ENCODE measurements at places on chromosomes 6 and 20.

DNA sequence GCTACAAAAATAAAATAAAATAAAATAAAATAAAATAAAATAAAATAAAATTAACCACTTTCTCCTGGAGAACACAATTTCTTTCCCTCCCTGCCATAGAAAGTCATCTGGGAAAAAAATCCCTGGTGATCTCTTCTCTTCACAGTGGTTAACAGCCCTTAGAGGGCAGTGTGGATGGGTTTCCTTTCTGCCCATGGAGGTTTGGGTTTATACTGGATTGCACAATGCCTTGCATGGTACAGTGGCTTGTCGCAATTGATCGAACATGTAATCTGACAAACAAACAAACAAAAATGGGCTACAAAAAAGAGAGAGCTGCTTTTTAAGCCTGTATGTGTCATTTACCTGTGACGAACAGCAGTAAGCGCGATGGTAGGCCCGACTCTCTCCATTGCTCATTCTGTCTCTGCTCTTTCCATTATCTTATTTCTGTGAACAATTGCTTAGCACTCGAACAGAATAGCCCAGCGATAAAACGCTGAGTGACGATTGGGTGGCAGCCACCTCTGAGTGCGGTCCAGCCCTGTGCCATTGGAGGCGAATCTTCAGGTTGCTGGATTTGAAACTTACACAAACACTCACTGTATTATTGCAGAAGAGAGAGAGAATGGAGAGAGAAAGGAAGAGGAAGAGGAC lies 166.1 kb downstream of the CD83 start:
- no peak for DNase-seq
- H3K27me3 ChIP-seq, result peaks cover 9% of the 10 kb centered on the region
- H3K4me1 ChIP-seq, result peaks cover 38% of the 10 kb centered on the region
- no peak overlapping the region for H3K4me3 ChIP-seq

GRCh38 chr6:17988422-17988944 lies 1.0 kb upstream of the KIF13A start:
- H3K4me1 ChIP-seq, result peaks cover 34% of the 10 kb centered on the region
- peaks cover 2% of the 10 kb centered on the region for H3K36me3 ChIP-seq
- peak overlapping the region; percentile 98 for H3K27ac ChIP-seq
- H3K4me3 ChIP-seq, result peak overlapping the region; percentile 96

GRCh38 chr6:166397849-166398248 lies 15.1 kb upstream of the MPC1 start:
- no peak overlapping the region for H3K27ac ChIP-seq
- no peaks in the 10 kb centered on the region for H3K36me3 ChIP-seq
- H3K4me3 ChIP-seq, result no peak overlapping the region
- H3K27me3 ChIP-seq, result peaks cover 19% of the 10 kb centered on the region
- H3K4me1 ChIP-seq, result peaks cover 5% of the 10 kb centered on the region

- no peak overlapping the region for H3K4me3 ChIP-seq
- H3K27ac ChIP-seq, result no peak overlapping the region
- no peaks in the 10 kb centered on the region for H3K36me3 ChIP-seq
- H3K27me3 ChIP-seq, result peaks cover 26% of the 10 kb centered on the region
Measured at GRCh38 chr6:437037-437392, 45.5 kb downstream of the IRF4 start.

- no peaks in the 10 kb centered on the region for H3K36me3 ChIP-seq
- no peaks in the 10 kb centered on the region for H3K27me3 ChIP-seq
- no peak for DNase-seq
- H3K4me3 ChIP-seq, result no peak overlapping the region
Measured at GRCh38 chr6:39653612-39654011, 71.6 kb downstream of the KIF6 start.

- no peaks in the 10 kb centered on the region for H3K36me3 ChIP-seq
- no peak for DNase-seq
- peaks cover 2% of the 10 kb centered on the region for H3K27me3 ChIP-seq
- H3K4me3 ChIP-seq, result no peak overlapping the region
Measured at GRCh38 chr20:7856756-7857155, 83.5 kb downstream of the HAO1 start.

DNA sequence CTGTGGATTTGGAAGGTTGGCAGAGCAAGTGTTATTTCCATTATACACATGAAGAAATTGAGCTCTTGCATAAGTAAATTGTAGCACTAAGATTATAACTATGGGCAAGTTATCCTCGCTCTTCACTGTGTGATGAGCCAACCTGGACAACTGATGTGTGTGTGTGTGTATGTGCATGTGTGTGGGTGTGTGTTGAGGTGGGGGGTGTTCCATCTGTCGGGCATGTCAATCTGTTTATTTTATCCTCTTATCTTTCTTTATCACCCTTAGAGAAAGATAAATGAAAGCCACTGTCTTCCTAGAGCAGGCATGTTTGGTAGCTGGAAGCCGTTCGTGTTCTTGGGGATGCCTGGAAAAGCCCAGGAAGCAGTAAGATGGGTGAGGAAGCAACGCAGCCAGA lies 3.0 kb upstream of the DSP start:
- no peak overlapping the region for H3K4me3 ChIP-seq
- peaks cover 37% of the 10 kb centered on the region for H3K4me1 ChIP-seq
- peak overlapping the region; percentile 90 for H3K27ac ChIP-seq
- no peak for DNase-seq
- no peaks in the 10 kb centered on the region for H3K36me3 ChIP-seq

DNA sequence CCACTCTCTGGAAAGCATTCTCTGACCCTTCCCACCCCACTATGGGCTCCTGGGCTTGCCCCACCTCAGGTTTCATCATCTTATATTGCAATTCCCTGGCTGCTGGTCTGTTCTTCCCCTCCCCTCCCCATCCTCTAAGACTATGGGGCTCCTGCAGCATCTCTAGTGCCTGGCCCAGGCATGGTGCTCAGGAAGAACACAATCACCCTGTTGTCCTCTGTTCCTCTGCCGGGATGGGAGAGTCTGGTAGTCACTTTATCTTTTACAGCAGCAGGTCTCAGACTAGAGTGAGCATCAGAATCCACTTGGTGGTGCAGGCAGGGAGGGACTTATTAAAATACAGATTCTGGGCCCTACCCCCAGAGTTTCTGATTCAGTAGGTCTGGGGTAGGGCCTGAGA lies 5.0 kb upstream of the LPIN3 start:
- no peak for DNase-seq
- H3K36me3 ChIP-seq, result no peaks in the 10 kb centered on the region
- peaks cover 4% of the 10 kb centered on the region for H3K4me1 ChIP-seq
- H3K27ac ChIP-seq, result no peak overlapping the region
- no peaks in the 10 kb centered on the region for H3K27me3 ChIP-seq

DNA sequence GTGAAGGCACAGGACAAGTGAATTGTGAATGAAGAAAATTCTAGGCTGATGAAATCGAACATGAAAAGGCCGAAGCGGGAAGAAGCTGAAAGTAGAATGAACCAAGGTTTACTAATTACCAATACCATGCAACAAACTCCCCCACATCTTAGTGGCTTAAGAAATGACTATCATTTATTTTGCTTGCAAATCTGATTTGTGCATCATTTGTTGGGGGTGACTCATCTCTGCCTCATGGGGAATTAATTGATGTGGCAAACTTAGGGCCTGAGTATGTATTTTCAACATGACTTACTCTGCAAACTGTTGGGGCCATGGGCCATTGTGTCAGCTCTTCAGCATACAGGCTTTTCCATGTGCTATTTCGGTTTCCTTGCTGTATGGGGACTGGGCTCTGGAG lies 26.8 kb downstream of the PPP1R14C start:
- H3K36me3 ChIP-seq, result no peaks in the 10 kb centered on the region
- H3K4me3 ChIP-seq, result no peak overlapping the region
- H3K27me3 ChIP-seq, result no peaks in the 10 kb centered on the region
- no peak overlapping the region for H3K27ac ChIP-seq
- DNase-seq, result no peak

DNA sequence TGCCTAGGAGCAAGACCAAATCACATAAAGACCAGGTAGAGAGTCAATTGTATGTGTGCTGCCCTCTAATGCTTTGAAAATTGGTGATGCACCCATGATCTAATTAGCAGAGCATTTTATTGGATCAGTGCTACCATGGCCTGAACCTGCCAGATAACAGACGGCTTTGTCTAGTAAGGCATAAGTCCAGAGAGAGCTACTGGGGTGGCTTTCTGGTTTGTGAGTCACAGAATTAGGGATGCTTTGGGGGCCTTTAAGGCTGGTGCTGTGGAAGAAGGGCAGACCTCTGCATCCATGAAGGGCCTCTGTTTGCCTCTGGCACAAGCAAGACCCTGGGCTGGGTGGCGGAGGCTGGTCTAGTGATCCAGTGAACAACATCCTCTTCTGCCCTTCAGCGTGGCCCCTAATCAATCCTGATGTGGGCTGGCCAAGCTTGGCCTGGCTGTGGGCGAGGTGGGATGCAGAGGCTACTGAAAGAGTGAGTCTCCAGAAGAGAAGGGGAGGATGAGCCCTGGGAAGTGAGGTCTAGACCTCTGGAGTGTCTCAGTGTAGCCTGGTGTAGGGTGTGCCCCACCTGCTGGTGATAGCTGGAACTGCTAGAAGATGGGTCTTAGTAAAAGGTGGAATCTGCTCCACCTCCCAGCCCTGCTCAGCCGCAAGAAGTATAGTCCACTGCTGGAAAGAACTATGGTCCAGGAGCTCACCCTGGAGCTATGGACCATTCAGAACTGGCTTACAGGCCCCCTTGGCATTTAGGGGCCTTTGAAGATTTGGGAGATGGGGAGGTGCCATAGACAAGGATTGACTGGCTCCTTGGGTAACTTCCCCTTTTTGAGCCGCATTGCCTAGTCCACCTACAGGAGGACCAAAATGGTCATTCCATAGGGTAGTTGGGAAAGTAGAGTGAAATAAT lies 36.7 kb upstream of the AAR2 start:
- no peak overlapping the region for H3K27ac ChIP-seq
- H3K4me1 ChIP-seq, result peaks cover 1% of the 10 kb centered on the region
- peaks cover 11% of the 10 kb centered on the region for H3K36me3 ChIP-seq
- H3K27me3 ChIP-seq, result no peaks in the 10 kb centered on the region
- DNase-seq, result peak; percentile 54

- no peak overlapping the region for H3K4me3 ChIP-seq
- H3K36me3 ChIP-seq, result no peaks in the 10 kb centered on the region
- peaks cover 15% of the 10 kb centered on the region for H3K27me3 ChIP-seq
- DNase-seq, result peak; percentile 39
- peak overlapping the region; percentile 78 for H3K27ac ChIP-seq
Measured at GRCh38 chr20:56955680-56956079, 310.8 kb downstream of the BMP7 start.

GRCh38 chr20:48721324-48722001 lies 106.3 kb downstream of the PREX1 start:
- H3K27me3 ChIP-seq, result peaks cover 4% of the 10 kb centered on the region
- no peak for DNase-seq
- H3K4me3 ChIP-seq, result no peak overlapping the region
- no peaks in the 10 kb centered on the region for H3K36me3 ChIP-seq

DNA sequence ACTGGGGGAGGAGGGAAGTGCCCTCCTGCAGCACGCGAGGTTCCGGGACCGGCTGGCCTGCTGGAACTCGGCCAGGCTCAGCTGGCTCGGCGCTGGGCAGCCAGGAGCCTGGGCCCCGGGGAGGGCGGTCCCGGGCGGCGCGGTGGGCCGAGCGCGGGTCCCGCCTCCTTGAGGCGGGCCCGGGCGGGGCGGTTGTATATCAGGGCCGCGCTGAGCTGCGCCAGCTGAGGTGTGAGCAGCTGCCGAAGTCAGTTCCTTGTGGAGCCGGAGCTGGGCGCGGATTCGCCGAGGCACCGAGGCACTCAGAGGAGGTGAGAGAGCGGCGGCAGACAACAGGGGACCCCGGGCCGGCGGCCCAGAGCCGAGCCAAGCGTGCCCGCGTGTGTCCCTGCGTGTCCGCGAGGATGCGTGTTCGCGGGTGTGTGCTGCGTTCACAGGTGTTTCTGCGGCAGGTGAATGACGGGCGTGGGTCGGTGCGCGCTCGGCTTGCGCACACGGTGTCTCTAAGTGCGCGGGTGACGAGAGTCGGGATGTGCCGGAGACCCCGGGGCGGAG lies at the start of gene CDKN1A:
TSS of gene CDKN1A (plus strand) at position 227 of the 555 bp plus-strand sequence. CDS start 5,388 bp downstream, outside the sequence.
- peak within 1 kb of the TSS; percentile 89 for H3K4me3 ChIP-seq
- DNase-seq, result peak; percentile 77
- H3K36me3 ChIP-seq, result no peaks in the 10 kb centered on the region
- peak within 1 kb of the TSS; percentile 94 for H3K27ac ChIP-seq

DNA sequence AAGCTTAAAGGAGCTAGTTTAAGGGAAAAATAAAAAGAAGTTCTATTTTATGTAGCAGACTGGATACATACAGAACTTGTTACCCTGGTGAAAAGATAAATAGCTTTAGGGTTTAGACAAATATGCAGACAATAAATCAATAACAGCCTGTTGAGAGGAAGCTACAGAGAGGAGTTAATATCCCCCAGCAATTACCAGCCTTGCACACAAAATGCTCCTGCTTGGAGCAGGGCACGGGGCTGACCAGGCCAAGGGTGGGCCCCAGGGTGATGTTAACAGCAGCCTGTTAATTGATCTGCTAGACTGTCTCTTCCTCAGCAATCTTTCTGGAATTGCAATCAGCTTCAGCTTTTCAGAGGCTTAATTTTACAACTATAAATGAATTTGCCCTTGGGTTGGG lies 125.1 kb upstream of the SOX4 start:
- no peak for DNase-seq
- H3K4me3 ChIP-seq, result no peak overlapping the region
- H3K4me1 ChIP-seq, result peaks cover 15% of the 10 kb centered on the region
- H3K27ac ChIP-seq, result peak overlapping the region; percentile 28
- H3K27me3 ChIP-seq, result no peaks in the 10 kb centered on the region

GRCh38 chr6:1039191-1039590 lies 272.7 kb upstream of the FOXQ1 start:
- no peak for DNase-seq
- no peak overlapping the region for H3K4me3 ChIP-seq
- H3K27ac ChIP-seq, result no peak overlapping the region

DNA sequence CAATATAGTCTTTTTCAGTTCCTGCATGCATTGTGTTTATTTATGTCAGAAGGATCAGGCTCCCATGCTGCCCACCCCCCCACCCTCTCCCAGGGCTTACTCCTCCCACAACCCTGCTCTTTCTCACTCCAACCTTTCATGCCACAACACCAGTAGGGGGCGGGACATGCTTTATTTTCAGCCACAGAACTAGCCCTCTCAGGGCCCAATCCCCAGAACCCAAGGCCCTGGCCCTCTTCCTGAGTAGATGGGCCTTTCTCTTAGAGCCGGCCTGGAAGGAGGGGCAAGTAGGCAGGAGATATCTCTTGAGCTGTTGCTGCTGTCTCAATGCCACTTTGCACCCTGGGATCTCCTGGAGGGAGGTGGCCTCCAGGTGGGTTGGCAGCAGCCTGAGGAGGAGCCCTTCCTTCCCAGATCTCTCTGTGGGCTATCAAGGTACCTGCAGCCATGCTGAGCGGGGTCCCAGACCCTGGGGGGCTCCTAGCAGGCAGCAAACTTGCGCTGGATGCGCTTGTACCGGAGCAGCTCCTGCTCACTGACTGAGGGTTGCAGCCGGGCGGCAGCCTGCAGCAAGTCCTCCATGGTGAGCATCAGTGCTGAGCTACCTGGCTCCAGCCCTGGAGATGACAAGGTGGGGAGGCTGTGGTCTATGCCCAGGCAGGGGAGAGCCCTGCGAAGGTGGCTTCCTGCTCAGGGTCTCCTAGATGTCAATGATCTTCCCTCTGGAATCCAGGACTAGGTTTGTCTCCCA lies 3.5 kb downstream of the GNMT start:
- H3K4me1 ChIP-seq, result peaks cover 13% of the 10 kb centered on the region
- no peak for DNase-seq
- H3K27ac ChIP-seq, result no peak overlapping the region
- peaks cover 29% of the 10 kb centered on the region for H3K27me3 ChIP-seq
